NCI-H2081 treated with DMSO at 0.1 percent for 48 hours (cell line): ENCODE measurements at places on chromosomes 4 and X.

GRCh38 chr4:3911252-3911856 lies 145.2 kb downstream of the ADRA2C start:
- no peak for DNase-seq

GRCh38 chr4:40193016-40193571 lies 3.7 kb upstream of the RHOH start:
- no peak for DNase-seq

GRCh38 chr4:84218031-84218430 lies 281.1 kb downstream of the NKX6-1 start:
- DNase-seq = no peak

DNA sequence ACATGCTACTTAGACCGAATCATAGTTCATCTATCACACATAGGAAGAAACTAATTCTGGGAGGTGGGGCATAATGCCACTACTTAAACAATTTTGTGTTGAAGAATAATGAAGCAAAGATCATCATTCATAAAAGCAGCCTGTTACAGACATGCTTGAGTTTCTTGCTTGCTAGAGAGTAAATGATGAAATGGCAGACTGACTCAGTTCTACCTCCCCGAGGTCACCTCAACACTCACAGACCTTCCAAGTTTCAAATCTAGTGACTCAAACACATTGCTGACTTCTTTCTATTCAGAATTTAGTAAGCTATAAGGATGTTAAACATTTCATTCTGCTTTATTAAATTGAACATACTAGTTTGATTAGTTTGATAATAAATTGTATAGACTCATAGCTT lies 636.5 kb upstream of the FRG1 start:
- no peak for DNase-seq

GRCh38 chr4:68272860-68273259 lies 27.4 kb upstream of the TMPRSS11B start:
- no peak for DNase-seq

DNA sequence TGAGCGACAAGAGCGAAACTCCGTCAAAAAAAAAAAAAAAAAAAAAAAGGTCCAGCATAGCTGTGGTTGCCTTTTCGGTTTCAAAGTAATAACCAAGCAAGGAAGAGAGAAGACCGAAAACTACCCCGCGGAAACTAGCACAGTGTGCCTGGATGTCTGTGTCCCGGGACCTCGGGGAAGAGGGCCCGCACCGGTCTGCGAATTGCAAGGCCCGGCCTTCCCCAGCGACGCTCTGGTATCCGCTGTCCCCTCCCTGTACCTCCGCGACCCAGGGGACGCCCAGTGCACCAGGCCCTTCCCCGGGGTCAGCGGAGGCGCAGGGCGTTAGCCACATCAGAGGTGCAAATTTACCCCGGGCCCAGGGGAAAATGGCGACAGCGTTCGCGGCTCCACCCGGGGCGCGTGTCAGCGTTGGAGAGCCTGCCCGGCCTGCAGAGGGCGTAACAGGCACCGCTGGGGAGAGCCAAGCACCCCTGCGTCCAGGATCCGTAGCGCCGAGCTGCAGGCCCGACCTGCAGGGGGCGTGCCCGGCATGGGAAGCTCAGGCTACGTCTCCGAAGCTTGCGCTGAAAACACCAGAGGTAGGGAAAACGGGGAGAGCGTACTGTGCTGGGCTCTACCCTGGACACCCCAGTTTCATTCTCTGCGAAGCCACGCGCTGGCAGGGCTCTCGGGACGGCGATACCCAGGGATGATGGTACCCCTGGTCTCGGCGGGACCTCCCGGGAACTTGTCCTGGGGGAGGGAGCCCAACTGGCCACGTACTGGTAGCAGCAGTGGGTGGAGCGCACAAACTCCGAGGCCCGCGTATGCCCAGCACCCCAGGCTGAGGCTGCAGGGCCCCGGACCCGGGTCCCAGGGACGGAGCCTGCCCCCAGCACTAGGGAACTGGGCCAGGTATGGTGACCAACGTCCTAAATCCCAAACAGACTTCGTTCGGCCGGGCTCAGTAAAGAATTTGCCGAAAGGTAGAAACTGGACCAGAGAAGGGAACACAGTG lies 16.2 kb downstream of the NKX6-1 start:
- DNase-seq = no peak

GRCh38 chr4:81732980-81733379 lies 261.3 kb upstream of the RASGEF1B start:
- DNase-seq = no peak

DNA sequence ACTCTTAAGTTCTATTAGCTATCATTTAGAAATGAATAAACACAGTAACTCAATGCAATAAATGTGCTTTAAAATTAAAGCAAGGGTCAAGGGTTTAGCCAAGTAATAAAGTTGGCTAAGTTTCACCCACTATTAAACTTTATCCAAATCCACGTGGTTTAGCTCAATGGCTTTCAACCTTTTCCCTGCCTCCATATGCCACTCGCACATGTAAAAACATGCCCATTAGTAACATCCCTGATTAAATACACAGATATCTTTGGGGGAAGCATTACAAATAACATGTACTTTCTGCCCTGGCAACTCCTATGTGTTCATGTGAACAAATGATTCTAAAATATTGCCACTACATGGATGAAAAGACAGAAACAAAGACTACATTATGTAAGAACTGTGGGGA lies 130.8 kb downstream of the ZAR1 start:
- no peak for DNase-seq

DNA sequence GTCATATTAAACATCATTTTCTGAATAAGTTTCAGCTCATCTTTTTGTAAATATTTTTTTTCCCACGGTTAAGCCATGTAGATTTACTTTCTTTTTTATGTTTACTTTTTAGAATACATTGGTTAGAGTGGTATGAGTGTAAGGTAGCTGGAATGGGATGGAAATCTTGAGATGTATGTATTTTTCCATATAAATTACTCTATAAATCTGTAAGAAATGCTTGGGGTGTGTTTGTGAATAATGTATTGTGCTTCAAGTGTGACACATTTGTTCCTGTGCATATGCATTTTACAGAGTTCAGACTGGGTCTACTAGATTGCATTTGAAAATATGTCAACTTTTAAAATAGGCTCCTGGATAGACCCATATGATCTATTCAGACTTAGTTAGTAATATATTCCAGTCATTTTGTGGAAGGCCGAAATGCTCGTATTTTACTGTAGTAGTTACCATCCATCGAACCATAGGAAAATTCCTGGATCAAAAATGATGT lies 756.8 kb downstream of the RAPGEF2 start:
- DNase-seq = no peak

DNA sequence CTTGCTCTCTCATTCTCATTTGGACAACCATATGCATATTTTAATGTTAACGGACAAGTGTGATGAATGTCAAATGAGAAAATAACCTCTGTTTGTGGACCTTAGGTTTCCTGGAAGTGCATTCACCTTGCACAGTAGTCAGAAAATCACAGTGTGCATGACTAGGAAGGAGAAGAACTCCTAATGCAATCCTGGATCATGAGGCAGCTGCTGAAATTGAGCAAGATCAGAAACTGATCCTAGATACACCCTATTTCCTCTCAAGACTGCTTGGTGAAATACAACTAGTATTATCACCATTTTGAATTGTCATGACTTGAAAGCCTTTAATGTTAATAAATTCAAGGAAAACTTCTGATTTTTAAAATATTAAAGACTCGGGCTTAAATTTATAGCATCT lies 1148.9 kb downstream of the STIM2 start:
- no peak for DNase-seq

DNA sequence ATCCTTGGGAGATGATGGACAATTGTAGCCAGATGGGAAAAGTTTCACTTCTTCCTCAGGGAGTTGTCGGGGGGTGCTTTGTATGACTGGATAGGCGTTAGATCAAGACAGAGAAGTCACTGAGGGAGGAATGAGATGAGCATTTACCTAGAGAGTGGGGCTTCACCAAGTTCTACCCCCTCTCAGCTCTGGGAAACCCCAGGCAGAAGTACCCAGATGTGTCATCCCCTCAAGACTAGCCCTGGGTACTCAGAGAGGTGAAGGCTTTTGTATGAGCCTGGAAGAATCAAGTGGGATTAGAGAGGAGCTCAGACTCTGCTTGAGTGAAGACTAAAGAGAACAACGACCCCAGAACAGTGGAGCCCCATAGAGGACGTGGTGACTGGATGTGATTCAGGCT lies 1.9 kb downstream of the MAGEB1 start:
- DNase-seq = no peak
